ENCODE measurements at places on chromosomes 3 and 15. TPM values are rescaled to one million over a fixed set of nuclear protein-coding genes. Genes with fewer than 3 reads are reported as not detected.

The PXYLP1 gene
- 7.1 TPM for total RNA-seq

DNA sequence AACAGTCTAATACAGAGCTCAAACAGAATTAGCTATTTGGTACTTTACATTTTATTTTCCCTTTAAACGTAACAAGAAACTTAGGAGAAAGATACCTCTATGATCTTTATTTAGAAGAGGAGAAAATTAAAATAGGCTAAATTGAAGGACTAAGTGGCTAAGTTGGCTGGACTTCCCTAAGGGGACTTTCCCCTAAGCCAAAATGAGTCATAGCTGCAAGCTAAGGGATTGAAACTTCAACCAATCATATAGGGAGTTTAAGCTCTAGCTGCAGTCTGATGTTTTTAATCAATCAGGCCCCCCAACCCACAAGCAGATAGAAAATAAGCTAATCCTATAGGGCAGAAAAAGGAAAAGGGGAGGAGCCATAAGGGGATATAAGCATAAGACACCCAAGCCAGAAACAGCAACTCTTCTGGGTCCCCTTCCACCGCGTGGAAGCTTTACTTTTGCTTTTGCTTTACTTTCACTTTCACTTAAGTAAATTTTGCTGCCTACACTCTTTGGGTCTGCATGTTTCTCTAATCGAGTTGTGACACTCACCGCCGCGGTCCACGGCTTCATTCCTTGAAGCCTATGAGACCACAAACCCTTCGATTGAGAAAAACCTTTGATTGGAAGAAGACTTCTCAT is 1108.5 kb upstream of the EPHA6 start:
- no peak for DNase-seq

- DNase-seq = no peak
These were observed 22.1 kb downstream of the AGBL1 start for GRCh38 chr15:86101818-86102217.

DNA sequence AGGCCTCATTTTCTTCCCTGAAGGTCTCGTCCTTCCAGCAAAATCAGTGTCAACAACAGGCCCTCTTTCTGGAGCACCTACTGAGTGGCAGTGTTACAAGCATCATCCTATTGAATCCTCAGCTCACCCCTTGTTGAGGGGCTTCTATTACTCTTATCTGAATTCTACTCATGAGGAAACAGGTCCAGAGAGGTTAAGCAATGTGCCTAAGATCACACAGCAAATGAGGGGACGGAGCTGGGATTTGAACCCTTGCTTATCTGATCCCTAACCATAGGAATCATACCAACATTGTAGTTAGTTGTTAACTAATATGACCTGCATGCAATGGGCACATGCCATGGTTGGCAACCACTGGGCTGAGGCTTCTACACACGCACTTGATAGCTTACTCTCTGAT is 63.0 kb downstream of the SLC6A6 start:
- DNase-seq = no peak

The GOLGA6L22 gene
- not detected for total RNA-seq

The GOLGA6L9 gene
- total RNA-seq = 0.84 TPM

GRCh38 chr3:161475905-161476304 is 20.7 kb upstream of the OTOL1 start:
- no peak for DNase-seq

The IL5RA gene
- total RNA-seq = not detected

The DUOX1 gene
- 2.5 TPM for total RNA-seq

DNA sequence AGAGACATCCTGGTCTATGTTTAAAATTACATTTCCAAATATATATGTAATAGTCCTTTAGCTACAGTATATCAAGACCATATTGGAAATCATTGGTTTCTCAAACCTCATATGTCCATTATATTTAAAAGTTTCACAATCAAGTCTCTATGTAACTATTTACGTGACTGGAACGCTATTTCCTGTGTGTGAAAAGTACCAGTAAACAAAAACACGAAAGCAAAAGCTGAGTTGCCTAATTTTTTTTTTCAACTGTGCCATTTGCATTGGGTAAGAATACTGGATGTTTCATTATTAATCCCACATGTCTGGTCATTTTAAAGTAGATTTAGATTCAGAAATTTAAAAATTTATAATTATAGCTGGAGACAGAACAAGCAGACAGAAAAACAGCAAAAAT is 381.4 kb downstream of the TBC1D5 start:
- DNase-seq = no peak

The IGF1R gene
- 29.2 TPM for total RNA-seq

The WDR53 gene
- total RNA-seq = 7.3 TPM

GRCh38 chr3:47469616-47470015 is 6.1 kb downstream of the SCAP start:
- no peak for DNase-seq

- DNase-seq = no peak
These were observed 29.8 kb upstream of the FURIN start for GRCh38 chr15:90838544-90838943.

DNA sequence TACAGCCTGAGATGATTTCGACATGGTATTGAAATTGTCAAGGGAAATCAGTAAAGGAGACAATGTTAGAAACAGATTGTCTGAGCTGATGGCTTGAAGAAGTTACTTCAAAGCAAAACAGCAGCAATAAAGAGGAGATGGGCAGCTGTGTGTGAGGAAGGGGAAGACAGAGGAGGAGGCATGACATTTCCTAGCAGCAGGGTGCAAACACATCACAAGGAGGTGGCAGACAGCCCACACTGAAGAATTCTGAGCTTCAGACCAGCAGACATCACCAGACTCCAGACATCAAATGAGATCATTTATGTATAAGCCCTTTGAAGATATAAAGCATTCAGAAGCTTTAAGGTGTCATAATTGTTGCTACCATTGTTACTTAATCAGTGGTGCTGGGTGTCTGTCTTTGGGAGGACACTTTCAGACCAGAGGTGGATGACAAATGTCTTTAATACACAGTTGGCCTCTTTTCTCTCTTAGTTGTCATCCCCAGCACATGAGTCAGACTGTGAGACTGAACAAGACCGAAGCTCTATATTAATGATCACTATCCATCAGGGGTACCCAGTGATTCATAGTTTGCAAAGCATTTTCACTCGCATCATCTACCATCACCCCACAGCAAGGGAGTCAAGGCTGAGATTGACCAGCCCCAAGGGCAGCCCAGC is 203.9 kb downstream of the MINAR1 start:
- no peak for DNase-seq

The DNAJB8 gene
- total RNA-seq = not detected

The FSTL1 gene
- total RNA-seq = 1,301 TPM

DNA sequence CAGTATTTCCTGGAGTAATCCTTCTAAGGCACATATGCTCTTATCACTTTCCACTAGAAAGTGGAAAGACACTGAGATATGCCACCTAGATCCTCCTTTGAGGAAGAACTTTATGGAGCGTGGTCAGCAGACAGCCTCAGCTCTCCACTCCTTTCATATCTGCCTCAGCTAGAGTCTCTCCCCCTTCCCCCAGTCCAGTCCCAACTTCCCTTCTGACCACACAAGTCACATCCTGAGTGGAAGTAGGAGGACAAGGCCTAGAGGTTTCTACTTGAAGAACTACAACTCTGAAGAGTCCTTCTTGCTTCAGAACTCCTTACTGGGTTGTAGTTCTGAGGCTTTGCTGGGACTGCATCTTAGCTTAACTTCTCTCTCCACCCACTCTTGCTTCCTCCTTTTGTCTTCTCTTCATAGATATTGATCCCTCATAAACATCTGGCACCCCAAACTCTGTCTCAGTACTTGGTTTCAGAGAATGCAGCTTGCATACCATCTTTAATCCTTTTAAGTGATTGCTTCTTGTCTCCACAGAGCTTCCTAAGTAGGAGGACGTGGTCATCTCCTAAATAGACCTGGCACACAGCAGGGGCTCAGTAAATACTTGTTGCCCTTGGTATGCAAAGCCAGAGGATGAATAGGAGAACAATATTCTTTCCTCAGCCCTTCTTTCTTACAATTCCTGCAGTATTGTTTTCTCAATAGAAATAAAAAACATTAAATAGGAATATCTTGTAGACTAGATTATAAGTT is 109.6 kb downstream of the OXSM start:
- DNase-seq = no peak

The RAD18 gene
- total RNA-seq = 6.6 TPM

The STAB1 gene
- 557 TPM for total RNA-seq

The SPTSSB gene
- not detected for total RNA-seq

The EXD1 gene
- total RNA-seq = not detected

DNA sequence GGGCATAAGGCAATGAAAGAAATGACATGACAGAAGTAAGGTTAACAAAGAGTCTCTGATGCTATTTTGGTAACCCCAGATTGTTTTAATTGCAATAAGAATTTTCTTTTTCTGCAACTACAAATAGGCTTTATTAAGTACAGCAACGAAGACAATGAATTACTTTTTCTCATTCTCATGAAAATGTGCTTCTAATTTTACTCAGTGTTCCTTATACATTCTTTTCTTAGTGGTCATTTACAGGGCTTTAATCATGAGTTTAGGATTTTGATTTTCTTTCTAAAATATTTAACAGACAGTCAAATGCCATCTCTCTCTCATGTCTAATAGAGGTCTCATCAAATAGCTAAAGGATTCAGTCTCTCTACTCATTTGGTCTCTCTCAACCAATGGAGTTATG is 452.1 kb downstream of the RAP2B start:
- no peak for DNase-seq

DNA sequence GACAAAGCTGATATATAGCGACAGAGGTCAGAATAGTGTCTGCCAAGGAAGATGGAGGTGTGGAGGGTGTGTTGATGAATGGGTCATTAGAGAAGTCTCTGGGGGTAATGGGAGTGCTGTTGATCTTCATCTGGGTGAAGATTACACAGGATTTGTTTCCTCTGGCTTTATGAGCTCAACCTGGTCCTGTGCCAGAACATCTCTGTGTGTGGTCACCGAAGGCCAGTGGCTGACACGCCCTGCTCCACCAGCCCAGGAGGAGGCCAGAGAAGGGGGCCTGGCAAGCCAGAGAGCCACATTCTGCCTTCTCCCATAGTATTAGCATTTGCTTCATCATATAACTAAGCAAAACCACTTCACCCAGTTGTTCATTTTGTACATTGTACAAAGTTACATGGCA is 121.1 kb downstream of the ZNF621 start:
- DNase-seq = peak; percentile 24

- DNase-seq = peak; percentile 71
These were observed 187.3 kb upstream of the NSMCE3 start for GRCh38 chr15:29456964-29457363.

- no peak for DNase-seq
These were observed 166.6 kb downstream of the SATB1 start for GRCh38 chr3:18258492-18258891.

- no peak for DNase-seq
These were observed 347.0 kb upstream of the LMCD1 start for GRCh38 chr3:8154617-8155016.

The SLC28A2 gene
- not detected for total RNA-seq

The SLC6A11 gene
- not detected for total RNA-seq

GRCh38 chr15:80105595-80105994 is 46.1 kb downstream of the ZFAND6 start:
- DNase-seq = no peak

DNA sequence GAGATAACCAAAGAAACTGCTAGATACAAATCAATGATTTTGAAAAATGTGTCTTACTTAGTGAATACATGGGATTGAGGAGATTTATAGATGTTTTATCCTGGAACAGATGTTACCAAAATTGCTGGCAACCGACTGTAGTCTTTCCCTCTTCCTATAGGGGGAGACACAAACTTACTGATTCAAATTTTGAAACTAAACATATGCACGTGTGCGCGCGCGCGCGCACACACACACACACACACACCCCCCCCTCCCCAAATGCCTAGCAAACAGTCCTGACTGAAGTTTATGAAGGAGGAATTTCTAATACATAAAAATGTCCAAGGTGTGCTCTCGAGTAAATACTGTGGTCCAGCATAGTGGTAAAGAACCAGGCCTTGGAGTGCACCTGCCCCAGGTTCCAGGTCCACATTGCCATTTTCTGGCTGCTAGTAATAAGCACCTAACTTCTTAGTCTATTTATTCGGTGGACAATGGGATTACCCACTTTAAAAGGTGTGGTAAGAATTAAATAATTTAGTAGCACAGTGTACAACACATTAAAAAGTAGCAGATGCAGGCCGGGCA is 18.5 kb upstream of the C3orf62 start:
- no peak for DNase-seq

- DNase-seq = no peak
These were observed 979.3 kb downstream of the IGSF11 start for GRCh38 chr3:118055381-118055780.

The SUSD5 gene
- total RNA-seq = 0.26 TPM

Data from mesenteric fat pad (tissue), 1 donor.